H4 (cell line): ENCODE measurements at places on chromosomes 4 and X.
A peak's percentile ranks its signal among the peaks of the same experiment; 100 is the strongest.

DNA sequence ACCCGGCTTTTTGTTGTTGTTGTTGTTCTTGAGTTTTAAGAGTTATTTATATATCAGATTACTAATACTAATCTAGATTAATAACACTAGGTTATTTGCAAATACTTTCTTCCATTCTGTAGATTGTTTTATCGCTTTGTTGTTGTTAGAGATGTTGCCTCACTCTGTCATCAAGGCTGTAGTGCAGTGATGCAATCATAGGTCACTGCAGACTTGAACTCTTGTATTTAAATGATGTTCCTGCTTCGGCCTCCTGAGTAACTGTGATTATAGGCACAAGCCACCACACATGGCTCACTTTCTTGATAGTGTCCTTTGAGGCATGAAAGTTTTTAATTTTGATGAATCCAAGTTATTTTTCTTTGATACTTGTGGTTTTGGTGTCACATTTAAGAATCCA is 129.0 kb downstream of the VSIG4 start:
- DNase-seq = no peak

- DNase-seq = no peak
Measured at GRCh38 chrX:148193759-148194158, 212.6 kb downstream of the FMR1NB start.

GRCh38 chr4:47095884-47096283 is 64.5 kb downstream of the GABRB1 start:
- DNase-seq = no peak

- DNase-seq = no peak
Measured at GRCh38 chrX:106752101-106752678, 25.7 kb downstream of the RNF128 start.

DNA sequence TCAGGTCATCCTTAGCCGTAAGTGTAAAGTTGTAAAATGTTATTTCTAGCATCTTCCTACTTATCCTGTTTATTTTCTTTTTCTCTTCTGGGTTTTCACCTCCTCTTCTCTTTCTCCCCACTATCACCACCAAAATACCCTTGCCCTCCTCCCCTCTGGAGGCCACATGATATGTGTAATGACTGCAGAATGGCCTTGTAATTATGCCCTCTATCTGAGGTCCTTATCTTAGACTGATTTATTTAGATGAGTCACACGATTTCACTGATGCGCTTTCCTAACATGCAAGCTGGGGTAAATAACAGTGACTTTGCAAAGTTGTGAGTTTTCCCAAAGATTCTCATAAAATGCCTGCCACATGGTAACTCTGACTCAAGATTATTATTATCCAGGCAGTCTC is 231.8 kb upstream of the GPRIN3 start:
- peak; percentile 90 for DNase-seq

DNA sequence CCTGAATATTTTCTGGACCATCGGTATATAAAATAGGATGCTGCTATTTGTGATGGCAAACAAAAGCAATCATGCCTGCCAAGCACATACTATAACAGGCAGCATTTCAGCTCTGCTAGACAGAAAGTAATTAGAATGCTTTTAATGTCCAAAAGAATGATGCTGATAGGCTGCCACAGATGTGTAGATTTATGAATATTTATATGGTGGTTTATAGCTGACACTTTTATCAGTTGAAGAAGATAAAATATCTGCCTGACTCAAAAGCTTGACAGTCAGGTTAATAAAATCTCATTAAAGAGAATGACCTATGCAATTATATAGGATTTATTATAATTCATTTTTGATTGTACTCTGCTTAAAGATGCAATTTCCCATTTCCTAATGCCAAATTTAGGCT is 4.0 kb downstream of the BEND4 start:
- DNase-seq = no peak

GRCh38 chr4:123812066-123812390 is 415.4 kb downstream of the SPRY1 start:
- DNase-seq = peak; percentile 84

GRCh38 chrX:80388206-80388605 is 32.0 kb upstream of the TENT5D start:
- DNase-seq = no peak

DNA sequence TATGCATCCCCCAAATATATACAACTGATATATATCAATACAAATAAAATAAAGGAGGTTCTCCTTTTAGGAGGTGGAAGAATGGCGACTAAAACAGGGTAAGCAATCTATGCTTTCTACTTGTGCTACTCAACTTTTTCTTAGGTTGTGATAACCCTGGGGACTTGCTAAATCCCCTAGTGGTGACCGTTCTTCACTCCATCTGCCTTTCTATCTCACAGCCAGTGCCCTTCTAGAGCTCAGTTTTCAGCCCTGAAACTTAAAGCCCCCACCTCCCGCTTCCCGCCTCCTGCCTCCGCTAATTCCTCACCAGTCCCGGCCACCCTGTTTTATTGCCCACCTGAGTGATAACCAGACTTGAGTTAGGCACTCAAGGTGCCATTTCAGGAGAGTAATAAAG is 15.5 kb upstream of the ESX1 start:
- no peak for DNase-seq

- no peak for DNase-seq
Measured at GRCh38 chr4:6594826-6595355, 19.9 kb downstream of the MAN2B2 start.

- DNase-seq = no peak
Measured at GRCh38 chrX:46036508-46036907, 508.7 kb downstream of the ZNF674 start.

DNA sequence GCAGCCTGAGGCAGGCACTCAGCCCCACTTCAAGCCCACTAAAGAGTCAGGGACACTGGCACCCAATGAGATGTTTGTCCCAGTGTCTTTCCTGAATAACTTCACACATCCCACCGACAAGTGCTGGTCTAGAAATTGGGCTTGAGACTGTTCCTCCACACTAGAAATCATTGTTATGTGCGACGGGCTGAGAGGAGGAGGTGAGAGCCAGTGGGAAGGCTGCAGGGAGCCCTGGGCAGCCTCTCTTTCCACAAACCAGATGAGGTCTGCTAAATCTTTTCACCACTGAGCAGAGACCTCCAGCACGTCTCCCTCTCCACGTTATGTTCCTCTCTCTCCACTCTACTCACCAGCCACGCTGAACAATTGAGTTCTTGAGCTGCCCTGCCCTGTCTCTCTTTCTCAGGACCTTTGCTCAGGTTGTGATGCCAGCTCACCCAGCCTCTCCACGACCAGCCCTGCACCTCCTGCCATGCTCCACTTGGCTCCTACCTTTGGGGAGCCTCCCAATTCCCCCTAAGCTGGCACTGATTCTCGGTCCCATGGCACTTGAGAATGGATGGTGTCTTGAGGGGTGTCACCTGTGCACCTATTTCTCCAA is 8.4 kb downstream of the SCD5 start:
- DNase-seq = no peak

DNA sequence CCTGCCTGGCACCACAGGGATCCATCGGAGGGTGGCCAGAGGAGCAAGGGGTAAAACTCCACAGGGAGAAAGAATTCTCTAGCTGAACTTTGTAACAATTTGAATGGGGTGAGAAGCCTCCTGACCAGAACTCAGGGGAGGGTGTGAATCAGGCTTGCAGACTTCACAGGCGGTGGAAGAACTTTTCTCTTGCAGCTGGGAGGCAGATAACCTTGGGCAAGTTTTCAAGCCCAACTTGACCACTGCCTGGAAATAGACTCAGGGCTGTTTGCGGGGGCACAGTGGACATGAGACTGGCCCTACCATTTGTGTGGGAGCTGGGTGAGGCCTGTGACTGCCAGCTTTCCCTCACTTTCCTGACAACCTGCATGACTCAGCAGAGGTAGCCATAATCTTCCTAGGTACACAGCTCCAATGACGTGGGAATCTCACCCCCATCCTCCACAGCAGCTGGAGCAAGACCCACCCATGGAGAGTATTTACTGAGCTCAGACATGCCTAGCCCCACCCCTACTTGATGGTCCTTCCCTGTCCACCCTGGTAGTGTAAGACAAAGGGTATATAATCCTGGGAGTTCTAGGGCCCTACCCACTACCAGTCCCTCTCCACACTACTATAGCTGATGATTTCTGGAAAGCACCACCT is 210.0 kb upstream of the AGTR2 start:
- peak; percentile 27 for DNase-seq

DNA sequence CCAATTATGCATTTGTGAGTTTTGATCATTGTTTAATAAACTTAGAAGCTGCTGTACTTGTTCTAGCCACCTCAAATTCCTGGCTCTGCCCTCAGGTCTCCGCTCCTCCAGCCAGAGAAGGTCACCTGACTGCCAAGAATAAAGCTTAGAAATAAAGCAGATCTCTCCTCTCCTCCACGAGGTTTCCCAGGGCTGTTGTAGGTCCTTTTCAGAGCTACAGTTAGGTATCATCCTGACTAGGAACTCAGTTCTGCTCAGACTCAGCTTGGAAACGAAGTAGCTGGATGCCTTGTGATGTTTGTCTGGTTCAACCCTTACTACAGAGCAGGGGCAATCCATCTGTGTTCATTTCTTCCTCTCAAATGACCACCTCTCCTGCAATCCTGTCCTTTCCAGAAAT is 79.1 kb upstream of the RAPGEF2 start:
- DNase-seq = no peak

GRCh38 chrX:103211012-103211715 is 3.7 kb upstream of the BEX4 start:
- peak; percentile 7 for DNase-seq

GRCh38 chr4:139202991-139203390 is 26.0 kb upstream of the ELF2 start:
- DNase-seq = no peak

- DNase-seq = no peak
Measured at GRCh38 chr4:168978001-168978700, 31.9 kb downstream of the CBR4 start.

DNA sequence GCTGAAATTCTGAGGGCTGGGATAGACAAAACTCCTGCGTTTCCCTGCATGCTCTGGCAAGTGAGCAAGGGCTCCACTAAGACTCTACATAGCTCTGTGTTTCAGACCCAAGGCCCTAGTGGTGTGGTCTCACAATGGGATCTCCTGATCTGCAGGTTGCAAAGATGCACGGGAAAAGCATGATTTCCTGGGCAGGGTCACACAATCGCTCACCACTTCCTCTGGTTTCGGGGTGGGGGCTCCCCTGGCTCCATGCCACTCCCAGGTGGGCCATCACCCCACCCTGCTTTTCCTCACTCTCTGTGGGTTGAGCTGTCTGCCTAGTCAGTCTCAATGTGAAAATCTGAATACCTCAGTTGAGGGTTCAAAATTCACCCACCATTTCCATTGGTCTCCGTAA is 111.5 kb downstream of the KLF8 start:
- DNase-seq = no peak

- DNase-seq = peak; percentile 36
Measured at GRCh38 chr4:73705056-73705432, 35.3 kb upstream of the CXCL8 start.

DNA sequence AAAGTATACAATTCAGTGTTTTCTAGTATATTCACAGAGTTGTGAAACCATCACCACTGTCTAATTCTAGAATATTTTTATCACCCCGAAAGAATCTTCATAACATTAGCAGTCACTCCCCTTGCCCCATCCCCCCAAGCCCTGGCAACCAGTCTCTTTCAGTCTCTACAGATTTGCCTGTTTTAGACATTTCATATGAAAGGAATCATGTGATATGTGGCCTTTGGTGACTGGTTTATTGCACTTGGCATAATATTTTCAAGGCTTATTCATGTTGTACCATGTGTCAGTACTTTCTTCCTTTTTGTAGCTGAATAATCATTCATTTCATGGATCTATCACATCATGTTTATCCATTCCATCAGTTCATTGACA is 371.7 kb downstream of the AFF2 start:
- no peak for DNase-seq

DNA sequence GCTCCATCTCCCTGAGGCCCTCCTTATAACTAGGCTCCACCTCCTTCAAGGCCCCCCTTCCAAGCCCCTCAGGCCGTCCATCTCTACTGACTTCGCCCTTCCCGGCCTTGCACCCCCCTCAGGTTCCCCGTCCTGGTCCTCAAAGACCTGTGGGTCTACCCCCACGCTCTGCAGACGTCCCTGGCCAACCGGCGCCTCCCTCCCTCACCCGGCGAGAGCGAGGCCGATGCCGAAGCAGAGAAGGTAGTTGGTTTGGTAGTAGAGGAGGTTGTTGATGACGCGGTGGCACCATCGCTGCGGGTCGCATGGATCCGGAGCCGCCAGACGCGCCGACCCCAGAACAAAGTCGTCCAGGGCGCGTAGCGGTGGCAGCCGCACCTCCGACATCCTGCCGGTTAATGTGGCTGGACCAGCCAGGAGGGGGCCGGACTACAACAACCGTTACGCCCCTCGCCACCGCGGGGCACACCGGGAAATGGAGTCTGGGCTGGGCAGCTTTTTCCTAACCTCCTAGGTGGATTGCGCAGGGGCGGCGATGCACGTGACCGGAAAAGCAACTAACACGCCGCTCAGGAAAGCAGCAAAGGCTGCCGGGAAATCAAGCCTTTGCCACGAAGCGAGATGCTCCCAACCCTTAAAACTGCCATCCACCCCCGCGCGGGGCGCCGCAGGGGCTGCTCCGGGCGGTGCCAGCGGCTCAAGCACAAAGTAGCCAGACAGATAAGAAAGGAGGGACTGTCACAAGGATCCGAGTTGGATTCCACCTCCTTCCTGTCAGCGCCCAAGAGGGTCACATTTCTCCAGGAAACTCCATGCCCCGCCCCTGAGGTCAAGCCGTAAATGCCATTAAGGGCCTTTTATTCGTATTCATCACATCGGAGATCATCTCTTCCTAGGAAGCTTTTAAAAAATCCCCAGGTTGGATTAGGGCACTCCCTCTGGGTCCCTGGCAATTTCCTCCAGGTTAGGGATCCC is at the start of gene PRAF2:
Gene PRAF2, minus strand, starts transcription at position 402 of the 975 bp plus-strand sequence. Its CDS starts 15 bp downstream, at position 387.
- DNase-seq = peak; percentile 92

GRCh38 chr4:157964463-157964862 is 208.4 kb downstream of the GASK1B start:
- DNase-seq = no peak

DNA sequence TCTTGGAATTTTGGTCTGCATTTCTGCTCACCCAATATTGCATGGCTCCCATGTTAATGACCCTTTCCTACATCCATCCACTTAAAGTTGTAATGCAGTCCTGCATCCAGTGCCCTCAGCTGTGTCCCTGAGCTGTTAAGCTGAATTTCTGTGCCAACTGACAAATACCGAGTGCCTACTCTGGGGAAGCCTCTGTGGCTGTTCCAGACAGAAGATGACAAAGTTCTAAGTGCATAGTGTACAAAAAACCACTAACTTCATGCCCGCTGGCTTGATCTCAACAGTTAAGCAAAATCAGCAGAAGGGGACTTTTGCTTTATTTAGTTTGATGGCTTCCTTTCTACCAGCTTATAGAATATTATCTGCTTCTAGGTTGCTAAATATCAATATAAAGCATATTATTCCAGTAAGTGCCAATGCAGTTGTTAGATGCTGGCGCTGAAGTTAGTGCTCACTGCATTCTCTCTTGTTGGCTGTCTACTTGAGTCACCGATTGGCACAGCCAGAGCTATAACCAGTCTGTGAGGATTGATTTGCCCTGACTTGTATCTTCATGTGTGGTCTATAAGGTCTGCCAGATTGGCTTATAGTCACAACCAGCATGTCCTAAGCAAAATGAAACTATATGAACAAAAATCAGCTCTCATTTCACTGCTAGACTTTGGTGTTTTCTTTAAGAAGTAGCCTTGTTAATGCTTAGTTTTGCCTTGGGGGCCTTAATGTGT is 98.9 kb downstream of the KLHL8 start:
- DNase-seq = no peak
